ENCODE measurements at places on chromosomes 1 and 21.
A peak's percentile ranks its signal among the peaks of the same experiment; 100 is the strongest.

- no peak for DNase-seq
Measured at GRCh38 chr1:17892225-17892624, 137.1 kb downstream of the ACTL8 start.

DNA sequence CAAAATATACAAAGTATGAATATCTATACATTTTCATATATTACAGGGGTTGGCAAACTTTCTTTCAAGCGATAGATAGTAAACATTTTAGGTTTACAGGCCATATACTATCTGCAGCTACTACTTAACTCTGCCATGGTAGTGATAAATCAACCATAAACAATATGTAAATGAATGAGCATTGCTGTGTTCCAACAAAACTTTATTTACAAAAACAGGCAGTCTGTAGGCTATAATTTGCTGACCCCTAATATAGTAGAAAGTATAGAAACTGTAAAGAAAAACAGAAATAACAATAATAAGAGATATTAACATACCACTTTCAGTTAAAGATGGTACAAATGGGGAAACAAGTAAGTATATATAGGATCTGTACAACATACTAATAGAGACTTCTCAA is 58.1 kb downstream of the COLGALT2 start:
- no peak for DNase-seq

DNA sequence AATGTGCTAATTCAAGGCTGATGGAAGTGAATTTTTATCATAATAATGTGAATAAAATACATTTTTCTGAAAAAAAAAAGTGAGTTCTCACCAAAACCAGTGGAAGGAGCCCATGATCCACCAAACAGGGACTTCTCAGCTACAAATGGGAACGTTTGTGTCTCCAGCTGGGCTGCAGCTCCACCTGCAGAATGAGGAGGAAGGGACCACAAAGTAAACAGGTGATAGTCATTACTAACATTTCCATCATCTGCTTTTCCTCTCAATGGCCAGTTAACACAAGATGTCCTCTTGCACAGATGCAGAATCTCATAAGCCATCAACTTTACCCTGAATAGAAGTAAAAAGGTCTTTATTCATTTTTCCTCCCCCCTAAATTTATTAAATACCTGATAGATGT is 246.2 kb downstream of the MRPL39 start:
- no peak for DNase-seq

DNA sequence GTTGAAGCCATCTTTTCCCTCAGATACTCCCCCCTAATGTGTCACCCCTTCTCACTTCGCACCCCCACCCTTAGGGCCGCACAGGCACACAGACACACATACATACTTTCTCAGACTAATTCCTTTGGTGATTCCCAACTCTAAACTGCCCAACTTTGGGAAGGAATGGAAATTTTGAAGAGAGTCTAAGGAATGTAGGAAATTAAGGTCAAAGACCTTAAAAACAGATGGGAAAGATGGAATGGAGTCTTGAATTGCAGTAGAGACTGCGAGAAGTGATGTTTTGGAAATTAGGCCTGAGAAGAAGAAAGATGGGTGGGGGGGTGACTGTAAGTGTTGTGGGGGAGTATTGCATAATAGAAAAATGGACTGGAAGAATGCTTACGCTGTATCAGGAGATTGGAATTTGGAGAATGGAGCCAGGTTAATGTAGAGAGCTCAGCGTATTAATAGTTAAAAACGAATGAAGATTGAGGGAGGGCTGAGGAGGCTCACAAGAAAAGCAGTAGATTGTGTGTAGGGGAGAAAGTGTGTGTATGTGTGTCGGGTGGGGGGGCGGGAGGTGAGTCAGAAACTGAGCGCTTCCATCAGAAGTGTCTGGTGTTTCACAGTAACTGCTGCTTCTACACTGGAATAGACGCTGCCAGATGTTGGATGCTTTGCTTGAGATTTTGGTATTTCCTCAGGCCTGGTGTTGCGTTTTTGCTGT is 1.7 kb downstream of the PIP5K1A start:
- no peak for DNase-seq

GRCh38 chr1:36955016-36955415 is 79.3 kb downstream of the GRIK3 start:
- DNase-seq, result no peak

- no peak for DNase-seq
Measured at GRCh38 chr1:7921796-7922195, 18.8 kb downstream of the TNFRSF9 start.

DNA sequence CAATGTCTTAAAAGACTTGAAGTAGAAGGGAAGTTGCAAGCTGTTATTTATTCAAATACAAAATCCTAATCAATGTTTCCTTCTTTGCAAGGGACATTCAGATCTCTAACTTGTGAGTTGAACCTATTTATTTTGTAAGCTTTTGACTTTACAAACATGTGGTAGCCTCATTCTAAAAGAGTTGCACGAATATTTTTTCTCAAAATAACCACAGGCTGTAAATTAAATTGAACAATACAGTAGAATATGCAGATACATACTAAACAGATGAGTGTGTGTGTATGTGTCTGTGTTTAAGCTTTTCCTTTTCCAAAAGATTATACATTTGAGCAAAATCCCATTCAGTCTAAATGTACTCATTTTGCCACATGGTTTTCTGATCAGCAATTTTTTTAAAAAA is 4.8 kb upstream of the DYNLT5 start:
- no peak for DNase-seq

GRCh38 chr1:191279266-191279800 is 801.7 kb upstream of the BRINP3 start:
- no peak for DNase-seq

- DNase-seq, result no peak
Measured at GRCh38 chr1:4626061-4626460, 28.3 kb upstream of the AJAP1 start.

DNA sequence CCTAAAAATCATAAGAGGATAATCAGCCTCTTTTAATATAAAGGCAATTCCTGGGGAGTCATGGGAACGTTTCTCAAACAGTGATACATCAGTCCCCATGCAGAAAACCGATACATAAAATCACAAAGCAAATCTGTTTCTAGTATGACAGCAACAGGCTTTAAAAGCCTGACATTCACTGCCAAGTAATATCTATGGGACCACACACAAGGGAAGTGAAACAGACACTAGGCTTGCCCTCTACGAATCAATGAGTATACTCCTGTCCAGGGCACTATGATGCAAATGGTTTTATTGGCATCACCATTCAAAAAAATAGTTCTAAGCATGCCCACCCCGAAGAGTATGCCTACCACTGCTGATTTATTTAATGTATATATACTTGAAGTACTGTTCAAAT is 54.4 kb downstream of the TIAM1 start:
- no peak for DNase-seq

- DNase-seq, result no peak
Measured at GRCh38 chr21:42146821-42147220, 72.1 kb upstream of the ABCG1 start.

GRCh38 chr1:155453141-155453540 is 109.5 kb downstream of the ASH1L start:
- no peak for DNase-seq

DNA sequence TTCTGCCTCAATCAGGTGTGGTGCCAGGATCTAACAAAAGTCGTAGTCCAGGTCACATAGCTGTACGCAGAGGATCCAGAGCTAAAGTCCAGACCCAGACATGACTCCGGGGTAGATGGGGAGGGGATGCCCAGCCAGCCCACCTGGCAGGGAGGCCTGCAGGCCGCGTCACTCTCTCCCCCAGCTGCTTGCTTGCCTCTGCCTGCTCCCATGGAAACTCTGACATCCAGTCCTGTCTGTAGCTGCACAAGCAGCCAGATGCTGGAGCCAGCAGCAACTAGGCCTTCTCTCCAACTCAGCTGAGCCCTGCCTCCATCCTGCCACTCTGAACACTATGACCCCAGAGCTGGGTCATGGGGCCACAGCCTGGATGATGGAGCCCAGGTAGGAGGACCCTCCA is 8.1 kb downstream of the COL8A2 start:
- no peak for DNase-seq

- DNase-seq, result no peak
Measured at GRCh38 chr1:110012100-110012780, 22.2 kb upstream of the STRIP1 start.

DNA sequence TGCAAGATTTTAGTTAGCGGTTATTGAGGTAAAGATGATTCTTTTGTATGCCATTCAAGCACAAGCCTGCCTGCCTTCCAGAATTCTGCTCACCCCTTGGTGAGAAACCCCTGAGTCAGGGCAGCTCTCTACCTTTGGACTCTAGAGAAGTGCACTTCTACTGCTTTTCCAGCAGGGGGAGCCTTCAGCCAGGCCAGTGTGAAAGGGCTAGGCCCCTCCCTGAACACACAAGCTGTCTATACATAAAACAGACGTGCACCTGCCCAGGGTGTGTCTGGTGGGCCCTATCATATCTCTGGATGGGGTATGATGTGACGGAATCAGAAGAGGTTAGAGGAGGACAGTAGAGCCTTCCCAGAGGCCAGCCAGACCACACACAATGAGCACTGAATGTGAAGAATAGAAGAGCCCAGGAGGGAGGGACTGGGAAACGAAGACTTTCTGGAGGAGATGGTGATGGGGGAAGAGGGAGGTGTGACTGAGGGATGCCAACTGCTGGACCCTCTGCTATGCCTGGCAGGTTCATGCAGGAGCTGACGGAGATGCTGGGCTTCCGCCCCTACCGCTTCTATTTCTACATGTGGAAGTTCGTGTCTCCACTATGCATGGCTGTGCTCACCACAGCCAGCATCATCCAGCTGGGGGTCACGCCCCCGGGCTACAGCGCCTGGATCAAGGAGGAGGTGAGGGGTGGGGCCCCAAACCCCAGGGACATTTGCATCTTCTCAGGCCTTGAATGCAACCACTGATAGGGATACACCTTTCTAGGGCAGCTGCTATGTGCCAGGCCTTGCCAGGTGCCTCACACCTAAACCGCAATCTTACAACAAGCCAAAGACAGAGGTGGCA is 13.0 kb upstream of the KCNC4 start:
- DNase-seq, result peak; percentile 14

DNA sequence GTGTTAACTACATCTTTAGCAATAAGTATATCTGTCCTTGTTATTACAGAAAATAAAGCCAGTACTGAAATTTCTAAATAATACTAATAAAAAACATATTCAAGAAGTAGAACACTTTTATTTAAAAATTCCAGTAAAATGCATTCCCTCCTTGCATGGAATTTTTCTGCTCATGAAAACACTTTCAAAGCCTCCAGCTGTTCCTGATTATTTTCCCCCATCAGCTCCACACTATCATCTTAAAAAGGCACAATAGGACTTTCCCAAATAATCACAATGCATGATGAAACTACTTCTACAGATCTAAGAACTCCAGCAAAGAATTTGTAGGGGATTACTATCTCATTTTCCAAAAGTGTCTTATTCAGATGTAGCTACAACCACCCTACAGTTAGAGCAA is 162.6 kb upstream of the USP25 start:
- DNase-seq, result no peak

GRCh38 chr1:192633533-192634253 is 2.3 kb upstream of the RGS13 start:
- no peak for DNase-seq

- DNase-seq, result no peak
Measured at GRCh38 chr1:50774759-50775351, 185.2 kb downstream of the FAF1 start.

- no peak for DNase-seq
Measured at GRCh38 chr1:99964806-99965205, 5.0 kb upstream of the SLC35A3 start.

- DNase-seq, result peak; percentile 69
Measured at GRCh38 chr1:116418091-116418830, 45.2 kb downstream of the ATP1A1 start.

GRCh38 chr1:49098866-49099265 is 322.2 kb upstream of the BEND5 start:
- no peak for DNase-seq

GRCh38 chr1:178509414-178510007 is 3.4 kb upstream of the TEX35 start:
- no peak for DNase-seq

GRCh38 chr1:148263128-148263905 is 111.2 kb upstream of the NBPF11 start:
- DNase-seq, result peak; percentile 22

DNA sequence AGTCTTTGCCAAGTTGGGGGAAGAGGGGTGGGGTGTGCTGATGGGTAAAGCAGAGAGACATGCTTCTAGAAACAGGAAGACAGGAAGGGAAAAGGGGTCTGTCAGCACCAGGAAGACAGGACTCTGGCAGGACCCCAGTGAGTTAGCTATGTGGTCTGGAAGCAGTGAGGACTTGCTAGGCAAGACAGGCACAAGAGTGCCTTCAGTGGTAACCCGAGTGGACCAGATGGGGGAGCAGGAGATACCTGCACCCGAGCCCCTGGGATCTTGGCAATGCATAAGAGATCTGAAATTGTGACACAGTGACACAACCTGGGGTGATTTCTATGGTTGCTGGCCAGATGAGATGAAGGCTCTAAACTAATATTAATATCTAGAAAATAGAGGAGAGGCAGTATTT is 7.0 kb downstream of the TLR5 start:
- no peak for DNase-seq

GRCh38 chr1:168408884-168409283 is 128.2 kb downstream of the TBX19 start:
- DNase-seq, result peak; percentile 31

- DNase-seq, result no peak
Measured at GRCh38 chr21:41933313-41934079, 20.3 kb downstream of the C2CD2 start.

GRCh38 chr21:42062236-42063022 is 8.7 kb upstream of the UMODL1 start:
- peak; percentile 66 for DNase-seq

- no peak for DNase-seq
Measured at GRCh38 chr1:215992620-215993019, 425.5 kb downstream of the KCTD3 start.

DNA sequence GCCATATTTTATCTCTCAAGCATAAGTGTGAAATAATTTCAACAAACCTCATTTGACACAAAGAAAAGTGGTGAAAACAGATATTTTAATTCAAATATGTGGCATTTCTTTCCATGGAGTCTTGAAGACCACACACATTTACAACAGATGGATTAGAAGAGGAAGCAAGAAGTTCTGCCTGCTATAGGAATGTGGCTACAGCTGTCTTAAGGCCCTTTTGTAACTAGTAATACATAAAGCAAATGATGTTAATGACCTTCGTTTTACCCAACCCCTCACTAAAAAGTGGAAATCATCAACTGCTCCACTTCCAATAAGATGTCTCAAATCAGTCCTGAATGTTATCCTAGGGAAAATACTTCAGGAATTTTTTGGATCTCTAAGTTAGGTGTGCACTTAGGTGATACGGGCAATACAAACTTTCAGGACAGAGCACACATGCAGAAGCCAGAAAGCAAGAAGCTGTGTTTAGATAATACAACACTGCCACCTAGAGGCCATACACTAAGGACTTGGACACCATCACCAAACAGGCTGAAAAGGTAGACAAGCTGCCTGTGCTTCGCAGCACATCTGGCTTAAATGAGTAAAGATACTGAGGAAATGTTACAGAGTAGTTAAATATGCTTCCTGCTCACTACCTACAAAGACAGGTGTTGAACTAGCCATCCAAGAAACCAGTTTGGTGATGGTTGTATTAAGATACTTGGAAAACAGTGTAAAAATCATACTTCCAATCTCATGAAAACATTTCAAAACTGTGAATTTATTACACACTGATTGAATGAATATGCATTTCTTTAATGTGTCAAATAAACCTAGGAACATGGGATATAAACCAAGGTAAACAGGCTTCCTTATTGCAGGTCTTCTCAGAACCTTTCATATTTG is 24.4 kb downstream of the RRAGC start:
- no peak for DNase-seq

- no peak for DNase-seq
Measured at GRCh38 chr1:26041978-26042377, 3.9 kb downstream of the SLC30A2 start.

GRCh38 chr1:12146343-12147112 is 20.3 kb upstream of the TNFRSF1B start:
- DNase-seq, result no peak

- no peak for DNase-seq
Measured at GRCh38 chr1:44784094-44785028, 3.6 kb downstream of the BEST4 start.
